Diencephalon (tissue), 1 donor: ENCODE measurements at places on chromosomes 13 and 19. TPM values are rescaled to one million over a fixed set of nuclear protein-coding genes. Genes with fewer than 3 reads are reported as not detected.

The ISOC2 gene
- 20.5 TPM for total RNA-seq

The ADGRE3 gene
- total RNA-seq: not detected

The ATP8A2 gene
- total RNA-seq: 77.0 TPM

The CEACAM1 gene
- total RNA-seq: 0.23 TPM

The PRMT1 gene
- total RNA-seq: 211 TPM

The ZNF829 gene
- 8.3 TPM for total RNA-seq

The TNNI3 gene
- total RNA-seq: 3.5 TPM

The TGFBR3L gene
- total RNA-seq: not detected

The ELSPBP1 gene
- total RNA-seq: not detected

The SLC17A7 gene
- total RNA-seq: 1.2 TPM

The RGCC gene
- total RNA-seq: 27.9 TPM

The IGFL3 gene
- not detected for total RNA-seq

The CDX2 gene
- not detected for total RNA-seq

The KLK12 gene
- not detected for total RNA-seq

The HCN2 gene
- total RNA-seq: 27.9 TPM

The ZSCAN4 gene
- total RNA-seq: not detected
